Mammary epithelial cell (primary cell): ENCODE measurements at places on chromosomes 12 and 14.

DNA sequence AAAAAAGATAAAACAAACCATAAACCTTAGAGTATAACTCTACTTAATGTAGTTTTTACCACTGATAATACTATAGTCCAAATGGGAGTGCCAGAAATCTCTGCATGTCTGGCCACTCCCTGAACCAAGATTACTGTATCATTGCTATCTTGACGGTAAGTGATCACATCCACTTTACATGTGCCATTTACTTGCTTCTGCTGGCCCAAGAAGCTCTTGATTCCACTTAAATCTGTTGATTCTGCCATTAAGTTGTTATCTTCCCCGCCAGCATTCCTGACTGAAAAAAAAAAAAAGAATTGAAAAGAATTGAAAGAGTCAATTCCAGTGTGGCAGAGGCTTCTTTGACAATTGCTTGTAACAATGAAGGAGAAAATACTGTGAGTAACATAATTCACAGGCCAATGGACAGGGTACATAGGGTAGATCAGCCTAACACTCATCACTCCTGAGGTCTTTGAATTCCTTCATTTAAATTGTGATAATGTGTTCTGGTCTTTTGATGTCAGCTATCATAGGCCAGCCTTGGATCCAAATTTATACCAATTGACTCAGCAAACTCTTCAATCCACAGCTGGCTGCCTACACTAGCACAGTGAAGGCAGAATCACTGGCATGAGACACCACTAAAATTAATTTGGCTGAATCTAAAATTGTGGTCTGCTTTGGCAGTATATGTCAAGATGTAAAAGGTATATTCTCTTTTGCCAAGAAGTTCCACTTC lies 665.2 kb upstream of the FLRT2 start:
- no peak for DNase-seq

DNA sequence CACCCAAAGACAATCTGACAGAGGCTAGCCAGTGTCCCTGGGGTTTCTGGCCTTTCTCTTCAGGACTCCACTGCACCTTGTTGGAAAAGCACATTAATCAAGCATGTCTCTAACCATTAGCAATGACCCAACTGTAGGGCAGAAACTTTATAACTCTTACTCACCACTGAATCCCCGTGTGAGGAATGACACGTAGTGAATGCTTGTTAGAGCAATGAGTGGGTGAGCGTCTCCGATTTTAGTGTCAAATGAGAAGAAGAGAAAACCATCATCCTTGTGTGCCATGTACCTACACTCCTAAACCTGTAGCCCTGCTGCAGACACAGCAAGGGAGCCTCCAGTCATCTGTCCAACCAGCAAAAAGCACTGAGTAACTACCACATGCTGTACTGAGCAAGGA lies 56.5 kb upstream of the GPR68 start:
- peak; percentile 25 for DNase-seq

DNA sequence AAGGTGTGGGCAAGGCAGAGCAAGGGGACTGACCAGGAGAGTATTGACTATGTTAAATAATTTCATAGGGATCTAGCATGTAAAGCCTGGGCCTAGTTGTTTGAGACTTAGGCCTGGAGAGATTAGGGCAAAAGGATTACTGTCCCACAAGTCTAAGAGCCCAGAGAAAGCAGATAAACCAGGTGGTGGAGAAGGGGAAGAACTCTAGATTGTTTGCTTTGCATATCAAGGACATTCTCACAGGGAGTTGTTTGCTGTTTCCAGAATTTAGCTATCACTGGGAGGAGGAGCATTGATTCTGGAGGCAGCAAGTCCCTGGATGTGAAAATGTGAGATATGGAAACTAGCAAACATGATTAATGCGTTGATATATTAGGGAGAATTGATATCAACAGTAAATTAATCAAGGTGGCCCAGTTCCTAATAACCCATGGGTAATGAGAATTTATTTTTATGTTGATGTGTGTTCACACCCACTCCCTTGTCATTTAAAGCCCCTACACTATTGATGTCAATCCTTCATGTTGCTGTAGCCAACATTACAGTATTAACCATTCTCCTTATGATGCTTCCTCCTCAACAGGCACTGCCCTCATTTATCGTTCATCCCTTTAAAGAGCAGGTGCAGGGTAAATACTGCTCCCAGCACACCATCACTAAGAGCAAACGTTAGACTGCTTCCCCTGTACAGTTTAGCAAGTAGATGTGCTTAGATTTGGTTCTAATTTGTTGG lies 1666.7 kb upstream of the FLRT2 start:
- DNase-seq, result no peak

DNA sequence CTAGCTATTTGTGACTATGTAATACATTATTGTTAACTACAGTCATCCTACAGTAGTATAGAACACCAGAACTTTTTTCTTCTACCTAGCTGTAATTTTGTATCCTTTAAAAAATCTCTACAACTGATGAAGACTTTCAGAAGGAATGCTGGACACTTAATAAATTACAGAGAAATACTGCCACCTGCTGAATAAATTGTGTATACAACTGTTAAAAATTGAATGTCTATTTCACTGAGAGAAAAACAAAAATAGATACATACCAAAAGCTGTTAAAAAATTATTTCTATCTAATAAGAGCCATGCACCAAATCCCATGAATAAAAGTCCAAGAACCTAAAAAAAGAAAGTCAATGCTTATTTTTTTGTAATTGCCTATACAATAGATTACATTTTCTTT lies 6.6 kb downstream of the TSPAN19 start:
- peak; percentile 14 for DNase-seq

DNA sequence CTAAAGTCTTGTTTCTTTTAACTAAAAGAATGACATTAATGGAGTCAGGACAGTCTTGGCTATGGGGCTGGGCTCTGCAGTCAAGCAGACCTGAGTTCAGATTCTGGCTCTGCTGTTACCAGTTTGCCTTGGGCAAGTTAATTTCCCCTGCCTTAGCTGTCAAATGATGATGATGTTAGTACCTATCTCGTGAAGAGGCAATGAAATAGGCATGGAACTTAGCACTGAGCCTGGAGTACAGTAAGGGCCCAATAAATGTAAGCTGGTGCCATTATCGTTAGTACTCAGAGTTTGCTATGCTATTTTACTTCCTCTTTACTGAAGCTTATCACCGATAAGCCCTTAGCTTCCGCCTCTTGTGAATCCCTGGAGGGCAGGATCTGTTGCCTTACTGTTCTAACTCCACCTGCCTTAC lies 8.5 kb downstream of the FBXW8 start:
- DNase-seq, result no peak

DNA sequence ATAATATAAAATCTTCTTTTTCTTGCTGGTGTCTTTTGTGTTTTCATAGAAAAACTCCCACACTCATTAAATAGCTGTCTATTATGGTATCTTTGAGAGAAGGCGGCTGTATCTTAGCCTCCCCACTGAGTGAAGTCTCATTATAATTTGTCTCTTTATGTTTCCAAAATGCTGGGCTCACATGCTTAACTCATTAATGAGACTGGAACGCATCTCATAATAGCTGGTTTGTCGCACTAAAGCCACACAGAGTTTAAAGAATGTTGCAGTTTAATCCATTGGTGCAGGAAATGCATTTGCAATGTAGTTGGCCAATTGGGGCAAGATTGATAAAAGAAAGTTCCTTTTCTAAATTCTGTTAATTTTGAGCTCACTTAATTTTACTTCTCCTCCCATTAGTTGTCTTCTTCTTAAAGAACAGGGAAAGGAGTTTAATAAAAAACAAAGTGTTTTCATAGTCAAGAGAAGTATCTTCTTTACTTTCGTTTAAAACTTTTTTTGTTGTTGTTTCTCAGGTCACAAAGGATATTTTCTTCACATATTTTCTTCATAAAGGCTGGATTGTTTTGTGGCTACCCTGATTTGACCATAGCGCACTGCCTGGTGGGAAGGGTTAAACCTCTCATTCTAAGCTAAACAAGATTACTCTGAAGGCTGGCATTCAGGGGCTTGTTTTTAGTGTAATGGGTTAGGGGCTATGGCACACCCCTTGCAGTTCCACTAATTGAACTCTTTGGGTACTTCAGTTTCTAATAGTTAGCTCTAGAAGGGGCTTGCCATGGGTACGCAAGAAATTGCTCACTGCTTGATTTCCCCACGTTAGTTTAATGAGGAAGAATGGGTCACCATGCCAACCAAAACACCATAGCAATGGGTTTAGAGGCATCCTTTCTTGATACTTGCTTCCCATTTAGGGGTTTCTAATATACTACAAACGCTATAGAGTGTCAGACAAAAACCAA lies 197.0 kb downstream of the TMTC2 start:
- no peak for DNase-seq

DNA sequence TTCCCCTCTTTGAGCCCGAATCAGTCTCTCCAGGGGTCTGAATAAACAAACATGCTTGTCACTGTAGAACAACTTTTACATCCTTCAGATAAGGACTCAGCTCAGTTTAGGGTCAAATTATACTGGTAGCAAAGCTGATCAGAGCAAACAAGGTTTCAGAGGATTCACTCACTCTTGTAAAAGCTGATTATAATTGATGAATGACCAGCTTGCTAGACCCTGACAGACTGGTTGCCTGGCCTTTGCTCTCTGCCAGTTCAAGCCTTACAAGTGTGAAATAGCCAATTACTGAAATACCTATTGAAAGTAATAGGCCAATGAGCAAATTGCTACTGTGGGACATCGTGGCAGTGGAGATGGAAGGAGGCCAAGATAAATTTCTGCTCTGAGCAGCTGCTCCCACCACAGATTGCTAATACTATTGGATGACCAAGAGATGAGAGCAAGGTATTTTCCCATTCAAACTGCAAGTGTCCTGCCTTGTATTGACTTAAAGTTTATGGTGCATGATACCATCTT lies 177.6 kb downstream of the PDZRN4 start:
- DNase-seq, result no peak

GRCh38 chr14:82896476-82896875 lies 1362.8 kb upstream of the SEL1L start:
- no peak for DNase-seq

- peak; percentile 31 for DNase-seq
Observed at GRCh38 chr14:105197211-105197641, 16.1 kb upstream of the NUDT14 start.

DNA sequence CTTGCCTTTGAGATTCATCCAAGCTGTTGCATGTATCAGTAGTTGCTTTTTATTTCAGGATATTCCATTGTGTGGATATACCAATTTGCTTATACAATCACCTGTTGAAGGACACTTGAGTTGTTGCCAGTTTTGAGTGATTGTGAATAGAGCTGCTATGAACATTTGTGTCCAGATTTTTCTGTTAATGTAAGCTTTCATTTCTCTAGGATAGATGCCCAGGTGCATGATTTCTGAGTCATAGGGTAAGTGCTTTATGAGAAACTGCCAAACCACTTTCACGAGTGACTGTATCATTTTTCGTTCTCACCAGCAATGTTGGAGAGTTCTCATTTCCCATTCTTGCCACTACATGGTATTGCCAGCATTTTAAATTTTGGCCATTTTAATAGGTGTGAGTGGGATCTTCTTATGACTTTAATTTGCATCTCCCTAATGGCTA lies 434.6 kb upstream of the RGS6 start:
- DNase-seq, result peak; percentile 69

DNA sequence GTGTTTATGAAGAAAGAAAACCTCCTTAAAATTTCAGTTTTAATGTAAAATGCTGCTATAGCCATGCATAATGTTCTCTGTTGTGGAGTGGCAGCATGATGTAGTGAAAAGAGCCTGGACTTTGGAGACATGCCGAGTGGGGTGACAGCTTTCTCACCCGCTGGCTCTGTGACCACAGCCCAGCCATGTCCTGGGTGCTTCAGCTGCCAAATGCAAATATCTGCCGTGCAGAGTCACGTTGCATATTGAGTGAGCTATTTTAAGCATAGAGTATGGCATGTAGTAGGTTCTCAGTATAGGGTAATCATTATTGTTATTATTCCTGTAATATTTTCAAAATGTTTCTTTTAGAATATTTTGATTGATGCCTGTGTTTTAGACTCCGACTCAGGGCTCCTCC lies 15.5 kb upstream of the TCTN2 start:
- DNase-seq, result no peak

- DNase-seq, result peak; percentile 35
Observed at GRCh38 chr12:122527478-122527944, 462 bp downstream of the KNTC1 start.

- peak; percentile 74 for DNase-seq
Observed at GRCh38 chr12:1592444-1593173, 1.8 kb downstream of the FBXL14 start.

GRCh38 chr12:131089531-131090273 lies 136.0 kb downstream of the ADGRD1 start:
- no peak for DNase-seq

DNA sequence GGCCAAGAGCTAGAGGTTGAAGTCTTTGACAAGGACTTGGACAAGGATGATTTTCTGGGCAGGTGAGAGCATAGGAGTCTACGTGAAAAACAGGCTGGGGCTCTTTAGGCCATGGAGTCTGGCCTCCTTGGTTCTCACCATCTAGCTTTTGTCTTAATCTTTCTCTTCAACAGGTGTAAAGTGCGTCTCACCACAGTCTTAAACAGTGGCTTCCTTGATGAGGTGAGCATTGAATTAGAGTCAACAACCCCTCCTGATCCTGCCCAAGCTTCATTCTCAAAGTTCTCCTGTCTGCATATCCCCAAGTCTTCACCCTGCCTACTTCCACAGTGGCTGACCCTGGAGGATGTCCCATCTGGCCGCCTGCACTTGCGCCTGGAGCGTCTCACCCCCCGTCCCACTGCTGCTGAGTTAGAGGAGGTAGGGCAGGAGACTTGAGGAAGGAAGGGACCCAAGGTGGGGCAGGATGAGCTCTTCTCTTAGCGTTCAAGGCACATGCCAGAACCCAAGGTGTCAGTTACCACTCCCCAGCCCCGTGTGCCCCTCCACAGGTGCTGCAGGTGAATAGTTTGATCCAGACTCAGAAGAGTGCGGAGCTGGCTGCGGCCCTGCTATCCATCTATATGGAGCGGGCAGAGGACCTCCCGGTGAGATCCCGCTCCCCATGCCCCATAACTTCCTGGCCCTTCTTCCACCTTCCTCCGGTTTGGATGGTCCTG lies 9.9 kb downstream of the ESYT1 start:
- no peak for DNase-seq

- peak; percentile 94 for DNase-seq
Observed at GRCh38 chr12:92597997-92598396, 104.8 kb upstream of the PLEKHG7 start.

DNA sequence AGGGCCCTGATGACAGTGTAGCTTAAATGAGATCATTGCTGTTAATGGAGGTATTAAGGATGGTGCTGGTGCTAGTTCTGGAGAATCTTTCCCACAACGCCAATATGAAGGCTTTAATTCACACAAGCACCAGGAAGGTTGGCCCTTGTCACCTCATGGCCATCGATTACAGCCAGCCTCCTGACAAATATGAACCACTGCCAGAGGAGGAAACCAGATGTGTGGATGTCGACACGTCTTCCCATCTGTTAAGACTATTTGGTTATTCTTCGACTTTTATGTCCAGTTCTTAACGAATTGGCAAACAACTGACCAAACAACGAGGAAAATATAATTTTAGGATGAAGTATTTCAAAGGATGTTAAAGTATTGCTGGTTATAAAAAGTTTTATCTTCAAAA lies 79.5 kb downstream of the PIK3C2G start:
- no peak for DNase-seq

DNA sequence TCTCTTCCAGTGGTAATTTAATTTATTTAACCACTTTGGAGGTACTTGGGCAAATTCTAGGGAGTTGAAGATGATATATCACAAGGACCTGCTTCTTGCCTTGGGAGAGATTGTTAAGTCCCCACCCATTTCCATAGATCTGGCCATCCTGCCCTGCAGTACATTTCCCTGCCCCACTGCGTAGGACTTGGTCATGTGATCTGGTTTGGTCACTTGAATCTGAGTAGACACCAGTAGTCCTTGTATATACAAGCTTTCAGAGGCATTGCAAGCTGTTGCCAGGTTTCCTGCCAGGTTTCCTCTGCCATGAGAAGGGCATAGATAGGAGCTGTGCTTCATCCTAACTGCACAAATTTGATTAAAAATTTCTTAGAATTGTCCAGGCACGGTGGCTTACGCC lies 200.0 kb downstream of the ADAMTS20 start:
- DNase-seq, result no peak
